ENCODE measurements at places on chromosomes 11 and 22.

DNA sequence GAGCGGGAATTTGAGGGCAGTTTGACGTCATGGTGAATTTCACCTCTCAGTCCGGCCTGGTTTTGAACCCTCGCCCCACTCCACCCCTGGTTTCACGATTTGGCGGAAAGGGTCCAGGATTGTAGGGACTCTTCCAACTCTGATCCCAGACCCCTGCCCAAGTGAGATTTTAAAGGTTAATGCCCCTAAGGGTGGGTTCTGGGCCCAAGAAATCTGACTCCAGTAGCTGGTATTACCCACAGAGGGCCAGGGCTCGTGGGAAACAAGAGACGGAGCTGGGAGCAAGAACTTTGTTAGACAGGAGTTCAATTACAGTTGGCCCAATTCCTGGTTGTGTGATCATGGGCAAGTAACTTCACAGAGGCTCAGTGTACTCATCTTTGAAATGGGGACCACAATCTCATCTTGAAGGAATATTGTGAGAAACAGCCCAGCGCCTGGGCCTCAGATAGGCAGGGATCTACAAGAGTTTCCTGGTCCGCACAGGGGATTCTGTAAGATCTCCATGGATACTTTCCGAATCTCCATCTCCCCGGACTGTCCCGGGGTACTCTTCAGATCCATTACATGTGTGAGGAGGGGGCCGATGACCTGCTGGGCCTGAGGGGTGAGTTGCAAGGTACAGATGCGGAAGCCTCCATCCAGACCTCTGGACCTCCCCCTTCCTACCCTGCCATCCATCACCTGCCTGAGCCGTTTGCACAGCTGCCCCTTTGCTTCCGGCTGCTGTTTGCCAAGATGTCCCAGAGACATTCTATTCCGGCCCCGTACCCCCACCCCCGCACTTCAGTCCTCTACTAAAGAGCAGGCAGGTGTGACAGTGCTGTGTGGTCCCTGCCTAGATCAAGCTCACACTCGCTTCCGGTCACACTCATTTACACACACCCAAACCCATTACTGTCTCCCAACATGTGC, 687 bp upstream of the CALCA start:
- DNase-seq, result no peak

- DNase-seq, result no peak
These were observed 126.4 kb upstream of the RASSF10 start for GRCh38 chr11:12882670-12883069.

DNA sequence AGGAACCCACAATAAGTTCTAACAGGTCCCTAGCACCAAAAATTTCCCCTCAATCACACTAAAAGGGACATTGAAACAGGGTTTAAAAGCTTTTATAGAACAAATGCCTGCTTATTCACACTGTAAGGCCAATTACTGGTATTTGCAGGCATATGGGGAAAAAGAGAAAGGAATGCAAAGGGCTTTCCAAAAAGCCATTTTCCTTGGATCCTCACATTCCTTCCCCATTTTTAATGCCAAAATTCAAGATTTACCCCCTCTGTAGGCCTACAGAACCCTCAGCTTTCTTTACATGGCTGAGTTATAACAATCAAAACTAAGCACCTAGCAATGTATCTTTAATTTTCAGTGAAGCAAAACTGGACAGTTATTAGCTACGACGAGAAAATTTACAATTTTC, 102.0 kb downstream of the SBF2 start:
- no peak for DNase-seq

GRCh38 chr11:71153005-71153390, 99.4 kb downstream of the SHANK2 start:
- DNase-seq, result no peak

DNA sequence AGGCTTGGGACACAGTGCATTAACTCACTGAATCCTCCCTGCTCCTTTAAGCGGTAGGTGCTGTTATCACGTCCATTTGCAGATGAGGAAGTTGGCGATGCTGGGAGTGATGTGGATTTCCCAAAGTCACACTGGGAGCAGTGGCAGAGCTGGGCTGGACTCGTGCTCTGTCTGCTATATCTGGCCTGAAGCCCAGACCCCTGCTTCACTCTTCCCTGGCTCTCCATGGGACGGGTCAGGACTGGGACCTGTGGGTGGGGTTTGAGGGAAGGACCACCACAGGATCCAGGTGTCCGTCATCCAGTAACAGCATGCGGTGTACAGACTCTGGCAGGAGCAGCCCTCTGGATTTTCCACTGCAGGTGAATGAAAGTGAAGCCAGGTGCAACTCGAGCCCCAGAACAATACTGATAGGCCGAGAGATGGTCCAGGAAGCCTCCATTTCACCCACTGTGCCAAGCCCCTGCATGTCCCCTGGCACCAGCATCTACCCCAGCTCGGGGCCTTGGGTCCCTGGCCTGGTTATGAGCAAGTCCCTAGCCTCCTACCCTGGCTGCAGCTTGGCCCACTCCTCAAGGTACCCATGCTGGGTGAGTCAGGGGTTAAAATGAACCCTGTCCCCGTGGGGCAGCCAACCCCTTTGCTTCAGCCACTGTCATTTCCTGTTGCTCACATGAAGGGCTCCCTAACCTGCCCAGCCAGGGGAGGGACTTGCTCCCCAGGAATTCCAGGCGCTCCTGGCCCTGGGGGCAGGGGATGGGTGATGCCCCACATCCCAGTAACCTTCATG, 4.2 kb downstream of the USP2 start:
- no peak for DNase-seq

DNA sequence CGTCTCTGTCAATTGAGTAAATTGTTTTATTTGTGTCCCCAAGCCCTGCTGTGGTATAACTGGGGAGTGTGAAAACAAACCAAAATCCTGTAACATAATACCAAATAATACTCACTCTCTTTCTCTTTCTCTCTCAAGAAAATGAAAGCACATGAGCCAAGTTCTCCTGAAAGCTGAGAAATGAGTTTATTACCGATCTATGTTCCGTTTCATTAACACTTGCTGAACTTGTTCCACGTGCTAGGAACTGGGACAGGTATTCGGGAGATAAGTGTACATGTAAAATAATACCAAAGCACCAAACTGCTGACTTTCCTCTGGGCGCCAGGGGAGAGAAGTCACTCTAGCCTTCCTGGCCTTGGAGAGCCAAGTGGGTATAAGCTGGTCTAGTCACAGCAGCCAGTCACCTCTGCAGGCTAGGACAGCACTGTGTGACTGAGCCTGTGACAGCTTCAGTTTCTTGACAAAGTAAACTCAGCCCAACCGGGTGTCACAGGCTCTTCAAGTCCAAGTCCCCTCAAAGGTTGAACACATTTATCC, 23.1 kb downstream of the CD6 start:
- DNase-seq, result no peak

- DNase-seq, result no peak
These were observed 793.6 kb upstream of the RAG2 start for GRCh38 chr11:37391615-37392014.

DNA sequence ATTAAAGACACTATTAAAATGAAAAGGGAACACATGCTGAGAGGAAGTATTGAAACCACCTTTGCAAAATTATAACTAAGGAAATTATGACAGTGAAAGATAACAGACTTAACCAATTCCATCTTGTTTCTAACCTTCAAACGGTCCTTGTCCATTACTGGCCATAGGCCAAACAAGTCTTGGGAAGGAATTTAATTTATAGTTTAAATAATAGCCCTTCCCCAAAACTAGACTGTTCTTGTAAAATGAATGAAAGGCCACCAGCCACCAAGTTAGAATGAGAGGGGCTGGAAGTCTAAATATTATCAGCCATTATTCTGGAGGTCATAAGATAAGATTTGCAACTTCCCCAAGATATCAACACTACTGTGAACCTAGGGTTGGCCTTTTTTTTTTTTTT, 1.8 kb upstream of the TALDO1 start:
- no peak for DNase-seq

DNA sequence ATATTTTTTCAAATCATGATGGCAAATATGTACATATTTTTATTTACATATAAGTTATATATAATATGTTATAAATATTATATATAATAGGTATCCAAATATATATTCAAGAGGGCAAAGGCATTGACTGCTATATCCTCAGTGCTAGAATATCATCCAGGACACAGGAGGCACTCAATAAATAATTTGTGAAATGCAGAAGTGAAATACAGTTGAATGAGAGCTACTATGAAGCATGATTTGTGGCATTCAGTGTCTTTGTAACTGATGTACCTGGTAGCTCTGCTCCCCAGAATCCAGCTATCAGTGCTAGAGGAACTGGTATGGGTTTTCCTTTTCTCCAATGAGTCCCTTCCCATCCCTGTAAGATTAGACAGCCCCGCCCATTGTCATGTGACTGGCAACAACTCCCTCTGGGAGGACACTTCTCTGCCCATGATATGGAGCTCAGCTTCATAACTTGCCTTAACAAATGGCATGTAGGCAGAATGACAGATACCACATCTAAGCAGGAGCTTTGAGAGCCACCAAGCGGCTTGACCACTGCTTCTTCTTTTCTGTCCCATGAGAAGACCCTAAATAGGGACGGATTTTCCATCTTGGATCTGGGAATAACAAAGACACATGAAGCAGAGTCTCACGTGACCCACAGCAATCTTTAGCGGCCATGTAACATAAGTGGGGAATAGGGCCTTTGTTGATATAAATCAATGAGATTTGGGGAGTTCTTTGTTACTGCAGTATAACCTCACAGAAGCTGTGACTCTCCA, 10.2 kb upstream of the CD82 start:
- DNase-seq, result no peak

- no peak for DNase-seq
These were observed 31.9 kb downstream of the PPP2R1B start for GRCh38 chr11:111734101-111734953.

DNA sequence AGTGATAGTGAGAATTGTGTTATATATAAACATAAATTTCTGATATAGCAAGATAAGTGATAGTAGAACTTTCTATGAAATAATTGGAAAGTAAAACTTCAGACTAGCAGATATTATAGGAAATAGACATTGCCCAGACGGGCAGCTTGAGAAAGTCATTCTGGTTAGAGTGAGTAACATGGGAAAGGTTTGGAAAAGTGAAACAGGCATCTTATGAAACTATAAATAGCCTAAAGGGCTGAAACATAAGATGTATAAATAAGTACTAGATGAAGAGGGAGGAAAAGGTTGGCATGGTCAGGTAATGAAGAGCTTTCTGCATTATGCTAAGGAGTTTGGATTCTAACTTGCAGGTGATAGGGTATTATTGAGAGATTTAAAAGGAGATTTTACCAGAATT, 101.3 kb downstream of the DYNC2H1 start:
- no peak for DNase-seq

- no peak for DNase-seq
These were observed 62.2 kb downstream of the PARVA start for GRCh38 chr11:12439615-12440014.

GRCh38 chr22:18100781-18101180, 9.8 kb upstream of the TUBA8 start:
- DNase-seq, result no peak

- DNase-seq, result no peak
These were observed 9.2 kb upstream of the ANO1 start for GRCh38 chr11:70068950-70069349.

DNA sequence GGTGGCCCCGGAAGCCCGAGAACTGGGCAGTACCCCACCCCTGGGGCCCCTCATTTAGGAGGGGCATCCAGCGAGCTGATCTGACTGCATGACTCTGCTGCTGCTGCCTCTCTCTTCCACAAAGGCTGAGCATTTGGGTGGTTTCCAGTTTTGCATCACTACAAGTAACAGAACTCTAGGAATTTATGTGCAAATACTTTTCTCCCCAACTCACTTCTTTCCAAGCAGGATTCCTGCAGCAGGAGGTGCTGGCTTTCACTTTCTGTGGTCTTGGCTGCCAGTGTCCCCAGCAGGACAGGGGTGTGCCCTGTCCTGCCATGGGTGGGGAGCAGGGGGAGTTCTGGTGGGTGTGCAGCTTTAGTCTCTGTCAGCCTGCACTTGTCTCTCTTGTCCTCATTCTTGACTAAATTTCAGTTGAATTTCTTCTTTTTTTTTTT, 21.2 kb downstream of the UPB1 start:
- DNase-seq, result no peak

DNA sequence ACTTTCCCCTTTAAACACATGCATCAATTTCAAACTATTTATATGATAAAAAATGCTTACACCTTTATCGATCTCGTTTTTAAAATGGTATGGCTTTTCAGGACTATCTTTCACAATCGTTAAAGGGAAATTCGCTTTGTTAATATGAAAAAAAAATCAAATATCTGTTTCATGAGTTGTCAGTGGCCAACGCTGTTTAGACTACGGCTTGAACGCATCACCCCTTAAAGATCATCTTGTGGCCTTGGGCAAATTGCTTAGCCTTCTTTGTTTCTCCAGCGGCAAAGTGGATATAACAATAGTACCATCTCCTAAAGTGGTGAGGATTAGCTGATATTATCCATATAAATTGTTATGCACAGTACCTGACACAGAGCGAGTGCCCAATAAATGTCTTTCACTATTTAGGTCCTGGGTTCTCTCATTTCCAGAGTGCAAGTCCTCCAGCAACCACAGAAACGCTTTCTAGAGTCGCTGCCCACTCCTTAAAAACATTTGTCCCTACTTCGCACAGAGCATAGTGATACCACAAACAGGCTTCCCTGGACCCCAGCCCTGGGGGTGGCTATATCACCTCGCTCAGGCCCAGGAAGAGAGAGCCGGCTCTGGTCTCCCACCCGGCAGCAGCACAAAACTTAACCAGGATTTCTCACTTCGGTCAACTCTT, 904 bp downstream of the SLC35F2 start:
- DNase-seq, result no peak

- no peak for DNase-seq
These were observed 19.5 kb downstream of the RBFOX2 start for GRCh38 chr22:36009085-36009484.

GRCh38 chr11:131897956-131898355, 527.5 kb downstream of the NTM start:
- DNase-seq, result no peak

DNA sequence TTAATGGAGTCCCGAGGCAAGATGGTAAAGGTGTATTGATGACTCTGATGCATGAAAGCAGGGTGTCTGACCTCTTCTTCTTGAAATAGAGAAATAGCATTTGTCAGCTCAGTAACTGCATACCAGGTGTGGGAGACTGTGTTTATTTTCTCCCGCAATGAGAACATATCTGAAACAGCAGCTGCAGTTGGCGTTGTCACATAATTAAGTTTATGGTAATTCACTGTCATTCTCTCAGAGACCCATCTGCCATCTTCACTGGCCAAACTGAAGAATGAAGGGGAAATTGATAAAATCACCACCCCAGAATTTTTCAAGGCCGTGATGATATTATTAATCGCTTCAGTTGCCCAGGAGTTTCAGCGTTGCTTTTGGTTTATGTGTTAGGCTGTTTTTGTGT, 20.1 kb upstream of the MCHR1 start:
- no peak for DNase-seq

GRCh38 chr22:23626286-23626975, 5.7 kb downstream of the DRICH1 start:
- no peak for DNase-seq

GRCh38 chr11:65445604-65446445, 23.2 kb downstream of the NEAT1 start:
- DNase-seq, result no peak

- DNase-seq, result no peak
These were observed 11.0 kb downstream of the DDB2 start for GRCh38 chr11:47225552-47226400.

Measured in activated CD8-positive, alpha-beta memory T cell treated with anti-CD3 and anti-CD28 coated beads for 48 hours (primary cell).